ENCODE measurements at places on chromosomes 3 and 15.

GRCh38 chr3:178748874-178749273 lies 212.6 kb downstream of the KCNMB2 start:
- no peak for DNase-seq

GRCh38 chr3:99868311-99868646 lies 50.6 kb downstream of the CMSS1 start:
- no peak for DNase-seq

GRCh38 chr3:1355691-1356090 lies 262.9 kb downstream of the CNTN6 start:
- no peak for DNase-seq

- no peak for DNase-seq
Observed at GRCh38 chr3:65526656-65527055, 512.1 kb downstream of the MAGI1 start.

- no peak for DNase-seq
Observed at GRCh38 chr15:80940851-80941250, 48.8 kb downstream of the MESD start.

DNA sequence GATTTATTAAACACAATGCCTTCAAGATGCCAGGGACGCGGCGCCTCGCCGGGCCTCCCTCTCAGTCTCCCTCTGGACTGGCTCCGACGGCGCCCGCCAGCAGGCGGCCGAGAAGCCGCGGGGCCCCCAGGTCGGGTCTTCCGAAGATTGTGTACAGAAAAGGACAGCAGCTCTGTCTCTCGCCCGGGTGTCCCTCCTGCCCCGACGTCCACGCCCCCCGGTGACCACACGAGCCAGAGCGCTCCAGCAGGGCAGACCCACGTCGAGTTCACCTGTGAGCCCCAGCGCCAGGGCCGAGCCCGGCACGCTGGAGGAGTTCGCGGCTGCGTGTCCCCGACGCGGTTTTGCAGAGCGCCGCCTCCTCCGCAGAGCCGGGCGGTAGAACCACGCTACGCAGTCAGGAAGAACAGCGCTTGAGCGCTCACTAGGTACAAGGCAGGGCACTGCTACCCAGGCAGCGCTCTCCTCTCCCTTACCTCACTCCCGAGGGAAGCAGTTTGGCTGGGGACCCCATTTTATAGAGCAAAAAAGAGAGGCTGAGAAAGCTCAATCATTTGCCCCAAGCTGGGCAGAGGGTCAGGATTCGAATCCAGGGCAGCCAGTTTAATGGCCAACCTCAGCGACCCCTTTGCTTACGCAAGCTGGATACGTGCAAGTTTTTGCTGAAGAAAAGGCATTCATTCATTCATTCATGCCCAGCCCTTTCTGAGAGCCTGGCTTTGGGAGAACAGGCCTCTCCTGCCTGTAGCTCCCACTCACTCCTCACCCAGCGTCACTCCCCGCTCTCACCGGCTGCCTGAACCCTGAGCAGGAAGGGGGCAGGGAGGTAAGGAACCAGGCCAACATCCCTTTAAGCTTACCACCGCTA lies 3.0 kb upstream of the TLE3 start:
- DNase-seq = peak; percentile 24

GRCh38 chr3:8622873-8623691 lies 21.5 kb downstream of the SSUH2 start:
- DNase-seq = peak; percentile 47

- DNase-seq = no peak
Observed at GRCh38 chr3:170003881-170004356, 33.9 kb upstream of the GPR160 start.

DNA sequence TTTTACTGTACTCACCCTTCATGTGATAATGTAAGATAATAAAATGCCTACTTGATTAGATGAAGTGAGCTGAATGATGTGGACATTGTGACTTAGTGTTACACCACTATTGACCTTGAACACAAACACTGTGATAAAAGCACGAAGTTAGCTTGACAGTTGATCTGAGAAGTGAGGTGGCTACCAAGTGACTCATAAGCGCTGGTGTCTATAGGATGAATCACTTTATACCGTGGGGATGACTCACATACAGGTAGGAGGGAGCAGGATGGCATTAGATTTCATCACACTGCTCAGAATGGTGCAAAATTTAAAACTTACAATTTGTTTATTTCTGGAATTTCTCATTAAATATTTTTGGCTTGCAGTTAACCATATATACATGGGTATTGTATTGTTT lies 174.7 kb upstream of the CNTN3 start:
- DNase-seq = no peak

GRCh38 chr3:9064850-9065249 lies 101.6 kb upstream of the RAD18 start:
- no peak for DNase-seq

GRCh38 chr3:76586471-76586870 lies 453.4 kb upstream of the ROBO2 start:
- no peak for DNase-seq

GRCh38 chr3:185070491-185071286 lies 82.2 kb downstream of the C3orf70 start:
- no peak for DNase-seq

- DNase-seq = no peak
Observed at GRCh38 chr3:31166249-31166885, 271.9 kb upstream of the GADL1 start.

DNA sequence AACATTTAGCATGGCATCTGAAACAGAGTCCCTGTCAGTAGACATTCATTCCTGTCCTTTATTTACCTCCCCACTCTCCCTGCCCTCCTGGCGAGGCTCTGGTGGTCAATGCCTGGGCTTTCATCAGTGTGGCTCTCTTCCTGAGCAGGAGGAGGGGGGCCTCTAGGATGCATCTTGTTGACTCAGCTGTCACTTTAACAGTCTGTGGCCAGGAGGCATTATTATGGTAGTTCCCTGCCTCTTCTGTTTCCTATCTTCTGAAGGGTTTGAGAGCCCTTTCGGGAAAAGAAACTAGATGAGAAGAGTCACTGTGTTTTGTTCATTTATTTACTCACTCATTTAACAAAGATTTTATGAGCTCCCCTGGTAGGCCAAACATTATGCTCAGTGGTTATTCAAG lies 2.4 kb upstream of the PPP1R14D start:
- no peak for DNase-seq
